ENCODE measurements at places on chromosomes 2 and 18. TPM values are rescaled to one million over a fixed set of nuclear protein-coding genes. Genes with fewer than 3 reads are reported as not detected.

CXCR2 gene
- 0.51 TPM for total RNA-seq

DNA sequence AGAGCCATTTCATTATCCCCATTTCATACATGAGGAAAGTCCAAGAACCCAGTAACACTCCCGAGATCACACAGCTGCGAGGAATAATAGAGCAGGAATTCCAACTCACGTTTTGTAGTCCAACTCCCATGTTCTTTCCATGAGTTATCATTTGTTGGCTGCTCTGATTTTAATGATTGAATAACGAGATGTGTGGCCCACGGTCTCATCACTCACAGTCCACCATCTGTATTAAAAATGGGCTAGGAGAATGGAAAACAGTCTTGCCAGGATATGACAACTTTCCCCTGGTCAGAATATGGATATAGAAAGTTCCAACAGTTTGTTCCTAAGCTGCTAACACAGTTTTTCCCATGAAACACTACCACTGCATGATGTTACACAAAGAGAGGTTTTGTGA lies 147.5 kb downstream of the METTL4 start:
- DNase-seq: no peak

DNA sequence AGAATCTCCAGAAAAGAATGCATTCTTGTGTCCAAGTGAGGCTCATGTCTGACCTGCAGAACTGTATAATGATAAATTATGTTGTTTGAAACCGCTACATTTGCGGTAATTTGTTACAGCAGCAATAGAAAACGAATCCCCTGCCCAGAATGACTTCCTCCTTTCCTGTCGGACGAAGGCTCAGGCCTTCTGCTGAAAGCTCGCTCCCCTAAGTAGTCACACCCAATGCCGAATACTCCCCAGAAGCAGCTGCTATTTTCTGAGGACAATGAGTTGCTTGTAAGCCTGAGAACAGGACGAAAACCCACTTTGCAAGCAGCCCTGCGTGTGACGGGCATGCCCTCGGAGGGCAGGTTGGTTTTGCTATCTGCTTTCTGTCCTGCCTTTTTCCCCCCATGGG lies 27.7 kb upstream of the PTPN4 start:
- no peak for DNase-seq

DNA sequence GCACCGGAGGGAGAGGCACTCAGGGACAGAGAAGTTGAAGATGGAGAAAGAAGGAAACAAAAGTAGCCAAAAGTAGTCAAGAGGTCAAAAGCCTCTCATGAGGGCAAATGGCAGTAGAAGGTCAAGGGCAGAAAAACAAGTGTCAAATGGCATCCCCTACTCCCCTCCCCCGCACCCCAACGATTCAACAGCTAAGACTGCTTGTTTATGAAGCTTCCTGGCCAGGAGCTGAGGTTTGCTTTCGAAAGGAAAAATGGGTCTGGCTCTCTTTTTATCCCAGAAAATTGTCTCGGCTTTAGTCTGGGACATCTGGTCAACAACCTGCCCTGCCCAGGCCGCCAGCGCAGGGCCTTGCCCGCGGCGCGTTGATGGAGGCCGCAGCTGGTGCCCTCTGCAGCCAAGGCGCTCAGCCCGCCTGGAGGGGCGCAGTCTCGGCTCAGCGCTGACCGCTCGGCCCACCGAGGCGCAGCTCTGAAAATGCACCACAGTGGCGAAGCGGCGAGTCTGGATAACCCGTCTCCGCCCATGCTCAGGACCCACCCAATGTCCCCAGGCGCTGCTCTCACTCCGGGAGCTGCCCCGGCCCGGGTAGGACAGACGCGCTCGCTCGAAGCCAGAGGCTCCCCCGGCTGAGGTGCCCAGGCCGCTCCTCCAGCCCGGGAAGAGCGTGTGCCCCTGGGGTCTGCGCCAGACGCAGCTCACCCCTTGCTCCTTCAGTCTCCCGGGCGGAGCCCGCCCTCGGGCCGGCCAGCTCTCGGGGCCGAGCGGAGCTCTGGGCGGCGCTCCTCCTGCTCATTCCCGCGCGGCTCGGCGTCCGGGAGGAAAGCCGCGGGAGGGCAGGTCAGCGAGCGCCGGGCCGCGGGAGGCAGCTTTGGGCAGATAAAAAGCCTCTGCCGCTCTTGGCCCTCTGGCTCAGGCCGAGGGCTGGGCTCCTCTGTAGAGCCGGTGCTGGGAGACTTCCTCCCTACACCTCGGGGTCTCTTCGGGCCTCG lies 1.8 kb upstream of the TBR1 start:
- no peak for DNase-seq

TXNDC2 gene
- total RNA-seq: 0.44 TPM

DNA sequence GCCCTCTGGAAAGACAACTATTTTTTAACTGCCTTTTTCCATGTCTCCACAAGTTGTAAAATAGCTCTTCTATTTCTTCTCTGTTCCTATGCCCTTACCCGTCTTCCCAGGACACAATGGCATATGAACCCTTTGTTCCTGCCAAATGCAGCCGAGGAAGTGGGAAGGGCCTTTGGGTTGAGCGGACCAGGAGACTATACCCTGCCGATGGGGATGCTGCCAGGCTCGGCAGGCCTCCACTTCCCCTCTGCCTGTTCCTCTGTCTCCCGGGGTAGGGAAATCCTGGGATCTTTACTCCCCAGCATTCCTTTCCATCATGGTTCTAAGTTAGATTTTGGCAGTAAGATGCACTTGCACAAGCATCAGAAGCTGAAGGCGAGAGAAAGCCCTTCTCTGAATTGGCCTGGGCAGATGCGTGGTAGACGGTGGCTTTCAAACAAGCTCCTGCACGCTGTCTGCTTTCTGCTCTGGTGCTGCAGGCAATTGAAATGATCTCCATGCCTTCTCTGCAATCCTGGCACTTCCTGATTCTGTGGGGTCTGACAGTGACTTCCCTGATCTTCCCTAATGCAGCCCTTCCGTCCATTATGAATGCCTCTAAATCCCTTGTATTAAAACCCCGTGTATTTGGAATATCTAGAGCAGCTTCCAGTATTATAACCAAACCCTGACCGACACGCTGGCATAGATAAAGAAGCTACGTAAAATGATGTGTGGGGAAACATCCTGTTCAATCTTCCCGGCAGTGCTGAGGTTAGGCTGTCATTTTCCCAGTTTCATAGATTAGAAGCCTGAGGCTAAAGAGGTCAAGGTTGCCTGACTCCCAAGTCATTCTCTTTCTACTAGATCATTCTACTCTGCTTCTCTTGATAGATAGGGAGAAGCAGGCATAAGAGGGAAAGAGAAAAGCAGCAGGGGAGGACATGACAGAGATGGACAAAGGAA lies 69.8 kb downstream of the MCFD2 start:
- DNase-seq: no peak

DNA sequence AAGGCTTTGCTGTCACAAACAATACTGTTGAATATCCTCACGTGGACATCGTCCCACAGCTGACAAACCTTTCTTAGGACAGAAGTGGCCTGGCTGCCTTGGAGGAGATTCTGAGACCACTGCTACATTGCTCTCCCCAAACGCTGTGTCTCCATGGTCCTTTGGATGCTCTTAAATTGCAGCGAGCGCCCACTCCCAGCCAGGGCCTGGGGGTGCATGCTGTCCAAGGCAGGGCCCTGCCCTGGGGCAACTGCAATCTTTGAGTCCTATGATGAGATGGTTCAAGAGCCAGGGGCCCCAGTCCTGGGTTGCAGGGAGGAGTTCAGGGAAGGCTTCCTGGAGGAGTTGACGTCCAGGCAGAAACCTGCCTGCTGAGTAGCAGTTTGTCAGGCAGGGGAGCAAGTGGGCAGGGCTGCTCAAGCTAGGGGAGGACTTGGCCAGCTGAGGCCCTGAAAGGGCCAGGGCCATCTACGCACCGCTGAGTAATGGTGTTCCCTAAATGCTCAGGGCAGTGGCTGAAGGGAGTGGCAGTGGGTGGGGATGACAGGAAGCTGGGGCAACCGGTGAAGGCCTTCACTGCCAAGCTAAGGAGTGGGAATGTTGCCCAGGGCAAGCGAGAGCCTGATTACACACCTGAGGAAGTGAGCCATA lies 10.8 kb upstream of the SDC1 start:
- DNase-seq: no peak

DNA sequence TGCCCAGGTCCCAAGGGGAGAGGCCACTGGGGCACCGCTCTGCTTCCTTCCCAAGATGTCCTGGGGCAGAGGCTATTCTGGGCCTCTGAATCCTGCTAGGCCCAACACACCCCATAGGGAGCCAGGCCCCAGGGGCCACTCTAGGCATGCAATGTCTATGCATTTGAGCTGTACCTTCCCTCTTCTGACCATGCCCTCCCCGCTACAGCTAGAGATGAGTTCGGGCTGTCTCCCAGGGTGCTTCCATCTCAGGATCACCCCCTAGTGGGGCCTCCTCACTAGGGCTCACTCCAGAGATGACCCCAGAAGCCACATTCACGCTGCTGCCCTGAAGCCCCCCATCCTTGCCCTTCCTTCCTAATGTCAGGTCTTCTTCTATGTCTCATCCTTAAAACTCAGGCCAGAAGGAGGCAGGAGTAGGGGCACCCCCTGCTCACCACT lies 54.4 kb downstream of the TNS1 start:
- DNase-seq: no peak

RNF144A gene
- total RNA-seq: 81.1 TPM

ACMSD gene
- total RNA-seq: not detected

HSBP1L1 gene
- 10.2 TPM for total RNA-seq

- DNase-seq: no peak
These were observed 66.1 kb downstream of the EXOC6B start for GRCh38 chr2:72759755-72760154.

DNA sequence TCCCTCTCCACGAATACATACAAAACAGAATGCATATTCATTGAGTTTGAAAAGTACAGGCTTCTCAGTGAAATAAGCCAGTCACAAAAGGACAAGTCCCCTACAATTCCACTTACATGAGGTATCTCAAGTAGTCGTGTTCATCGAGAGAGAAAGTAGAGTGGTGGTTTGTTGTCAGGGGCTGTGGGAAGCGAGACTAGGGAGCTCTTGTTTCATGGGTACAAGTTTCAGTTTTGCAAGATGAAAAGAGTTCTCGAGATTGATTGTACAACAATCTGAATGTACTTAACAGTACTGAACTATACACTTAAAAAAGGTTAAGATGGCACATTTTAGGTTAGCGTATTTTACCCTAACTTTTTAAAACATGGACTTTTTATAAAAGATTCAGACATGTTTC lies 71.5 kb upstream of the TTC39C start:
- no peak for DNase-seq
